ENCODE measurements at places on chromosomes 7 and 10. TPM values are rescaled to one million over a fixed set of nuclear protein-coding genes. Genes with fewer than 3 reads are reported as not detected.

SUMF2 gene
- total RNA-seq = 187 TPM

MLLT10 gene
- total RNA-seq = 46.5 TPM

NRCAM gene
- 0.64 TPM for total RNA-seq

PYROXD2 gene
- total RNA-seq = 17.1 TPM

CPED1 gene
- total RNA-seq = 0.96 TPM

C10orf62 gene
- not detected for total RNA-seq

Measured in tracheal epithelial cell (primary cell).